ENCODE measurements at places on chromosomes 16 and 17.
A peak's percentile ranks its signal among the peaks of the same experiment; 100 is the strongest.

DNA sequence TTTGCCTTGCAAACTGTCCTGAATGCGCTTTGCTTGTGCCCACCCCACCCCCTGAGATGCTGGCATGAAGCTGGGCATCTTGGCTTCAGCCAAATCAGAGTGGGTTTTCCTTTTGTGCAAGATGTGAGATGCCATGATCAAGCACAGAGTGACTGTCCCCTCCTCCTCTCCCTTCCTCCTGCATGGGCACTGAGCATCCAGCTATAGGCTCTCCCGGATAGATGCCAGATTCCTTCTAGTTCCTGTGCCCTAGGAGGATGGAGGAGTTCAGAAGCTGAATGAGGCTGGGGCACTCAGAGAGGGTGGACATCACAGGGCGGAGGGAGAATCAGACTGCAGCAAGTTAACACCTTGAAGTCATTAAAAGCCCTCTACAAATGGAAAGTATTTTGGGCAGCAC lies 384.1 kb upstream of the CCL2 start:
- no peak for DNase-seq

DNA sequence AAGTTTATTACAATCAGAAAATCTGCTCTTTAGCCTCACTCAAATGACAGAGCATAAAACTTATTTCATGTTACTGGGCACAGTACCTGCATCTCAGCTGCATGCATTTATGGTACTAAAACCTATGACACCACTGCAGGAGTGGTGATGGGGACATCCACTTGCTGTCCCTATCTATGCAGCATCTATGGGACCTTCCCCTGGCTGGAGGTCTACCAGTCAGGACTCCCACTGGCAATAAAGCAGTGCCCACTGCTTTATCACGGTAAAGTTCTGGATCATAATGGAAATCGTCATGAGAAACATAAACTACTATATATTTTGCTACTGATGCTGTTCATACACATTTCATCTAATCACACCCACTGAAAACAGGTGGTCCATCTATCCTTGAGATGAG lies 26.2 kb downstream of the NSMCE1 start:
- no peak for DNase-seq

- peak; percentile 88 for DNase-seq
Measured at GRCh38 chr17:66348584-66349165, 46.3 kb downstream of the PRKCA start.

DNA sequence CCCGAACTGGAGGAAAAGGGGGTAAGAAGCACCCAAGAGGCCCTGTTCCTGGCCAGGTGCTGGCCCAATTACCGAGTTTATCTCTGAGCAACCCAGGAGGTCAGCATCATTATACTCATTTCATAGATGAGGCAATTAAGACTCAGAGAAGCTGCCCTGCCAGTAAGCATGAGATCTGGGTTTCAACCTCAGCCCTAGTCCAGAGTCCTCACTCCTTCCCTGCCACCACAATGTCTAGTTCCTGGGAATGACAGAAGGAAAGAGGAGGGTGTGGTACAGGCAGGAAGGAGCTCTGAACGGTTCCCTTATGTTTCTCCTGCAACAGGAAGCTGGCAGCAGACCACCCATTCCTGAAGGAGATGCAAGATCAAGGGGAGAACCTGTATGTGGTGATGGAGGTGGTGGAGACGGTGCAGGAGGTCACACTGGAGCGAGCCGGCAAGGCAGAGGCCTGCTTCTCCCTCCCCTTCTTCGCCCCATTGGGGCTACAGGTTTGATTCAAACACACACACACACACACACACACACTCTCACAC lies 7.4 kb downstream of the GSDMA start:
- no peak for DNase-seq

DNA sequence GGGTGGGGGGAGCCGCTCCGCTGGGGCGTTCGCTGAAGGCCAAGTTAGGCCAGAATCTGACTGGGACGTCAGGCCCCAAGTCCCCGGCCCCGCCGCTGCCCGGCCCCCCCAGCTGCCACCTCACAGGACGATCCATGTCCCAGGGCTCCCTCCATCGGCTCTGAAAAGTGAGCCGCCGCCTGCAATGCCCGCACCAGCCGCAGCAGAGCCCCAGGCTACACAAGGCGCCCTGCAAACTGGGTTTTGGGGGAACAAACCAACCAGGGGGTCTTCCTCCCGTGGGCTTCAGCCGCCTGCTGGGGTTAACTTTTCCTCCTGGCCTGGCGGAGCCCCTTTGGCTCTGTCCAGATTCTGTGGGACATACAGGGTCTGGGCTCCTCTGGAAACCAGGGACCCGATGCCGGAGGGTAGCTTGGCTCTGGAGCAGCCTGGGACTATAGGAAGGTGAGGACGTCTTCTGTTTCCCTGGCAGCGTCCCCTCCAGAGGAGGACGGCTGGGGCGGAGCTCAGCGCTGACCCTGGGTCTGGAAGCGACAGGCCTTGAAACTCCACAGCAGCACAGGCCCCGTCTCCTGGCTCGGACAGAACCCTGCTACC lies 835 bp downstream of the NME4 start:
- DNase-seq, result peak; percentile 60

DNA sequence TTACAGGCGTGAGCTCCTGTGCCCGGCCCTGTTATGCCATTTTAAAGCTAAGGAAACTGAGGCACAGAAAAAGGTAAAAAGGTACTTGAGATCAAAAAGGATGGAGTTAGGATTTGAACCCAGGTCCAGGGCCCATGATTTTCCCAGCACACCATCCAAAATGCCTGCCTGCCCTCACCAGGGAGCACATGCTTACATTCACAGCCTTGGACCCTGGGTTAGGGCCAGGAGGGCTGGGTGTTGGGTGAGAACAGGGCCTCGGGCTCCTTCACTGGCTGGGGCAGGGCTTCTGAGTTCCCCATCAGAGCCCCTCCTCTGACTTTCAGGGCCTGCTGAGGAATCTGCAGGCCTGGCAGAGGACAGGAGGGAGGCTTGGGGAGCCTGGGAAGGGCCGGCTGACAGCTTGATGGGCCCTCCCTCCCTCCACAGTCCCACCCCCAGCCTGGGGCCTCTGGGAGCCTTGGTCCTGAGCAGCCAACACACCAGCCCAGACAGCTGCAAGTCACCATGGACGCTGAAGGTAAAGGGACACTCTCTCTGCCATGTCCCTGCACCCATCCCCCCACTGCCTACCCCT lies at the start of gene QPRT:
Gene QPRT, plus strand, starts transcription at position 490 of the 577 bp plus-strand sequence. Its CDS starts 18 bp downstream, at position 508.
- peak; percentile 60 for DNase-seq

DNA sequence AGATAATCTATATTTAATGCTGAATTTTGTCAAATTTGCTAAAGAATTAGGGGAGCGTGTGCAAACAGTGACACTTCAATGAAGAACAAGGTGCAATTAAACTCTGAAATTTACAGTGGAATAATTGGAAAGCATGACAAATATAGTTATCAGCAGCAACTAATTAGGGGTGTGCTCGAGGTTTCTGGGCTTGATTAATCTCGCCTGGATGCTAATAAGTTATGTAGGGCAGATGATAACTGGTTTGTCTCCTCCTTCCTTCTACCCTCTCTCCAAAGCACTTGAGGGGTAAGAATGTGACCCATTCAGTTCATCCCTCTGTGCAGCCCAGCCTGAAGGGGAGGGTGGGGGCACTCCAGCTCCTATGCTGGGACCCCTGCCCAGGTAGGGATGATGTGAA lies 21.9 kb downstream of the MRM1 start:
- DNase-seq, result no peak

- peak; percentile 89 for DNase-seq
Measured at GRCh38 chr17:76696763-76697701, 13.7 kb downstream of the MXRA7 start.

DNA sequence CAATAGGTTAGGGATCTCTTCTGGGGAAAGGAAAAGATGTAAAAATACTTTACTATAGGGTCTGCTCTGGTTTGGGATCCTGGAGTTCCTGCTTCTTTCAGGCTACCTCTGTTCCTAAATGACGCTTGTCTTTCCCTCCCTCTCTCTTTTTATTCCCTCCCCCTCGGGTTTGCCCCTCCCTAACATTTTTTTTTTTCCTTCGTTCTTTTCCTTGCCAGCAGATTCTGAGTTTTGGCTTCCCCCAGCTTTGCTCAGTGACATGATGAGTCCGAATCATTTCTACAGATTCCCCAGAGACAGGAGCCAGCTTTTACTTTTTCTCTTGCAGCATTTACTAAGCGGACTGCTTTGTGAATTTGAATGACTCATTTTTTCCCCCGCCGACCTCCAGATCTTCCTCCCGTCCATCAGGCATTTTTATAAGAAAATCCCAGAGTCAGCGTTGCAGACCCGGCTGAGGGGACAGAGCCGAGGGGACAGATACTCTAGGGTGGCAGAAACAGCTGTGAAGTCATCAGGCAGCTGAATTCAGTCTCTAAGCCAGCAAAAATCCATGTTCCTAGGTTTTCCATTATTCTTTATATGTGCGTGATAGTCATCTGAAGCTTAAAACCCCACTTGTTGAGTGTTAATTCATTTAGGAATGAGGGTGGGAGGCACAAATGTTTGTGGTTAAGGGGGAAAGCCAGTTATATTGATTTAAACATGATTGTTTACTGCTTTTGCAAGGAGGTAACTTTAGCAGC lies at the start of gene TMEM100:
Gene TMEM100, minus strand, starts transcription at position 123 of the 746 bp plus-strand sequence. CDS start 1,794 bp downstream, outside the sequence.
- peak; percentile 95 for DNase-seq

GRCh38 chr17:67403065-67403464 lies 26.0 kb downstream of the PITPNC1 start:
- DNase-seq, result no peak

- DNase-seq, result no peak
Measured at GRCh38 chr17:64332502-64332901, 58.2 kb downstream of the PECAM1 start.

DNA sequence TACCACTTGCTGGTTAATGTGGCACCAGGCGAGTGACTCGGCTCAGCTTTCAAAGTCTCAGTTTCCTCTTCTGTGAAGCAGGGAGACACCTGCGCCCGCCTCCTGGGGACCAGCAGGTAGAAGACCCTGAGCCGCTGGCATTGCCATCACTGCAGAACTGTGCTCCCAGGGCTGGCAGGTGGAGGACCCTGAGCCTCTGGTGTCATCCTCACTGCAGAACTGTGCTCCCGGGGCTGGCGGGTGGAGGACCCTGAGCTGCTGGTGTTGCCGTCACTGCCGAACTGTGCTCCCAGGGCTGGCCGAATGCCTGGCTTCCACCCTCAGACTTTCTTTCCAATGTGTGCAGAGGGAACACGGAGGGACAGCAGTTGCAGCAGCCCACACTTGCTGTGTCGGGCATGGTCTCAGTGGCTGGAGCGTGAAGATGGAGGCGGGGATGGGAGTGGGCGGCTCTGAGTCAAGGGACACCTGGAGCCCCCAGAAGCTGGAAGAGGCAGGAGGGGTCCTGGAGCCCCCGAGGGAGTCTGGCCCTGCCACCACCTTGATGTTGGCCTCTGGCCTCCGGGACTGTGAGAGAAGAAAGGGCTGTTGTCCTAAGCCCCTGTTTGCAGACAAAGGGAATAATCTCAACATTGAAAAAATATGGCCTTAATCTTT lies 75.8 kb upstream of the METTL9 start:
- no peak for DNase-seq

GRCh38 chr17:81291662-81292061 lies 3.4 kb downstream of the SLC38A10 start:
- peak; percentile 40 for DNase-seq

DNA sequence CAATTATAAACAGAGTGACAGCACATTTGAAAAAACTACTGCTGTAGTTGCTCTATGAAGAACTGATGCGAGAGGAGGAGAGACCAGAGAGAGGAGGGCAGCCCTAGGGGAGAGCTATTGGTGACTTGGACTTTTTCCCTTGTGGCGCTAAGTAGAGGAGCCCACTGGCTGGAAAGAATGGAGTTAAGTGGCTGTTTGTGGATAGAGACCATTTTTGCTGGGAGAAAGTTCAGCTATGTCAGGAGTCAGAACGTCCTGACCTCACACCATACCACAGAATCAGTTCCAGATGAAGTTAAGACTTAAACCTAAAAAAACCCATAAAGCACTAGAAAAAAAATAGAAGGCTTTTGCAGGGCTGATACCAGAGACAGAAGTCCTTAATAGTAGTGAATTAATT lies 2.0 kb downstream of the POLR2A start:
- peak; percentile 42 for DNase-seq

DNA sequence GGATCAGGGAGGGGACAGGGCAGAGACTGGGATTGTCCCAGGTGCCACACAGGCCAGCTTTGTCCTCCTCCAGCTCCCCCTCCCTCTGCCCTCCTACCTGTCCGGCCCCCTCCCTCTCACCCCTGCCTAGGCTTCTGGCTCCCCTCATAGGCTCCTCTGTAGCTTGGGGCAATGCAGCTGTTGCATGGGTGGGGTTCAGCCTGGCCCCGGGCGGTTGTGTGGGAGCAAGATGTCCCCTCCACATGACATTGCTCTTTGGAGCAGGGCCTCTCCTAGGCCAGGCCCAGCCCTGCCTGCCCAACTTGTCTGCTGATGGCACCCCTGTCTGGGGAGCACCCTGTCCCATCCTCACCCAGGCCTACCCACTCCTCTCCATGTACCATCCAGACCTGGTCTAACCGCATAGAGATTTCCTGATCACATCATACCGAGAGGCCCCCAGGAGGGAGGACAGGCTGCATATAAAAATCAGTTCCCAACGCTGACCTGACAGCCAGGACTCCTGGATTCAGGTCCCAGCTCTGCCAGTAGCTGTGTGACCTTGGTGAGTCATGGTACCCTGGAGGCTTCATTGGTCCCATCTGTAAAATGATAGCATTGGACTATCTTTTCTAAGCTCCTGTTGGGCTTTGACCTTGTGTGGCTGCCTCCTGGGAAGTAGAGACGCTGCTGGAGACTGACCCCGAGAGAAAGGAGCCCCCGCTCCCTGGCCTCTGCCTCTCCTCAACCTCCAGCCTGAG lies 48.8 kb upstream of the DLX4 start:
- DNase-seq, result no peak

DNA sequence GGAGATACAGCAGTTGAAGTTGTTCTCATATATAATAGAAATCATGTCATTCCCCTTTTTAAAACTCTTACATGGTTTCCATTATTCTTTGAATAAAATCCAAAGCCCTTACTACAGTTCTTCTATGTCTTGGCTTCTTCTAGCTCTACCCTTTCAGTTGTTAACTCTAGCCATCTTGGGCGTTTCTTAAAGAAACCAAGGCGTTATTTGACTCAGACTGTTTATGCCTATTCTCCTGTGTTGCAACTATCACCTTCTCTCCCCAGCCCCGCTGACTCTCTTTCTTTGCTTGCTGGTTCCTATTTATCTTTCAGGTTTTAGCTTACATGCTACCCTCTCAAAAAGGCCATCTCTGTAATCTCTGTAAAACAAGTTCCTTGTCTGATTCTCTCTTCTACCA lies 32.7 kb downstream of the NFATC3 start:
- DNase-seq, result no peak

DNA sequence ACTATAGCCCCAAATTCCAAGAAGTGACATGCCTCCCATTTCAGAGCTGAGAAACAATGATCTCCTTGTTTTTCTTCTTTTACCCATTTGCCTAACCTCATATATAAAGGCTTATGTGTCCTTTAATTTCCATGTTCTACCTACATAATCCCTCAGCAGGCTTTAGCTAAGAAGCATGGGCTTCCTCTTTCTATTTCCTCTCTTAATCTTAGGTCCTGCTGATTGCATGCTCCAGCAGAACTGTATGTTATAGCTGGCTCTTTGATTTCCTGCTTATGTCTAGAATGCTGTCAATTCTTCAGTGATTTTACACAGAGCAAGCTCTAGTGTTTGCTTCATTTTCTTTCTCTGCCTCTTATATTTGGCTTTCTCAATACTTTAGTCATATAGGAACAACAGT lies 151.7 kb upstream of the COX10 start:
- no peak for DNase-seq

- no peak for DNase-seq
Measured at GRCh38 chr17:11832401-11833137, 164.7 kb downstream of the ZNF18 start.
